ENCODE measurements at places on chromosomes 7 and 10. TPM values are rescaled to one million over a fixed set of nuclear protein-coding genes. Genes with fewer than 3 reads are reported as not detected.

FGFR2 gene
- total RNA-seq: 13.8 TPM

DNA sequence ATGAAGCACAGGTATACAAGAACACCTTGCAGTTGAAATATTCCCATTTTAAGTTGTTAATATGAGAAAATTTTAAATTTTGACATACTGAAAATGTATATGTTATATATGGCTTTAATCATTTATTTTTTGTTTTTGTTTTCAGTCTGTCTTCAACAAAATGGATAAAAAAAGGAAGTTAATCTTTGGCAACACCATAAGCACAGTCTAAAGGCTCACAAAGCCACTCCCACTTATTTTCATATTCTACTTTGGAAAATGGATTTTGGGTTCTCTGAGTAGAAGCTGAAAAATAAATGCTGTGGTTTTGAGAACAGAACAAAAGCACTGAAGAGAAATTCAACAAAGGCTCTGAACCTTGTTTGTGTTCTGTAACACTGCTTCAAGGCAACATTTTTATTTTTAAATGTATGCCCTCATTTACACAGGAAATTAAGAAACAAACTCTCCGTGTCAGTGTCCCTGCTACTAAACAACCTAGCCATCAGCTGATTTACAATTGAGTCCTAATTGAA lies 81.3 kb upstream of the LRRN3 start:
- no peak for DNase-seq

DNA sequence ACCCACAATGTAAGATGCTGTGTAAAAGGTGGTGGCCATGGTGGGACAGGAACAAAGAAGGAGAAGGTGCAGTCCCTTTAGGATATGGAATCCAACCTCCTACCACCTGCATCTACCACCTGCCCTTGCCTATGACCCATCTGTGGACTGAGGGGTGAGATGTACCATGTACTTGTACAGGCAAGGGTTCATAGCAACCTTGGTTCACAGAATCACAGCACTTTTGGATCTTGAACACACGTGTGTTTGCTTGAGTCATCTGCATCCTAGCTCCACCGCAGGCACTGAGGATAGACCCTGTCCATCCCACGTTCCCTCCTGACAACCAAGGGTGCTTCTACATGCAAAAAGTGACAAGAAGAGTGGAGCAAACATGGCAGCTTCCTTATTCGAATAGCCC lies 162.3 kb downstream of the GFRA1 start:
- peak; percentile 18 for DNase-seq

GRCh38 chr7:2313450-2314208 lies 612 bp downstream of the SNX8 start:
- DNase-seq: no peak

DNA sequence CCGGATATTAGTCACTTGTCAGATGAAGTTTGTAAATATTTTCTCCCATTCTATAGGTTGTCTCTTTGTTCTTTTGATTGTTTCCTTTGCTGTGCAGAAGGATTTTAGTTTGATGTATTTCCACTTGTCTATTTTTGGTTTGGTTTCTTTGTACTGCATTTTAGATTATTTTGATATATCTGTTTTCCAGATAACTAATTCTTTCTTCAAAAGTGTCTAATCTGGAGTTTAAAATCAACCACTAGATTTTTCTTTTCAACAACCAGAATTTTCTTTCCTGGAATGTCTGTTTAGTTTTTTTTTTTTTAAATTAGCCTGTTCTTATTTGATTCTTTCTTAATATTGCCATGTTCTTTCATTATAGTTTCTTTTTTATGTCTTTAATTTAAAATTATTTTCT lies 116.8 kb upstream of the INHBA start:
- DNase-seq: no peak

All from osteoblast (primary cell).